Ecto neural progenitor cell (in vitro differentiated cells): ENCODE measurements at places on chromosomes 12 and 14.

DNA sequence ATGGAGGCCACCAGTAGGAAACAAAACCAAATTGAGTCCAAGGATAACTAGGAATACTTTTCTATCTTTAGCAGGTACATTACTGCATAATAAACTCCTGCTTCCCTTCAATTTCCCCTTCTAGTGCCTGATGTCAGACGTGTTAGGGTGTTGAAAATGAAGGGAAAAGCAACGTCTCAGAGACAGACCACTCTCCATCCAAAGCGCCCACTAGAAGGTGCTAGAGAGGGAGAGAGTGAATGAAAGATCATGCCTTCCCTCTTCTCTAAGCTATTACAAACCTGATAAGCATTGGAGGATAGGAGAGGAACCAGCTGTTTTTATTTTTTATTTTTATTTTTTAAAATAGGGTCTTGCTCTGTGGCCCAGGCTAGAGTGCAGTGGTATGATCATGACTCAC, 64.1 kb downstream of the ZNF641 start:
- no peak for DNase-seq

DNA sequence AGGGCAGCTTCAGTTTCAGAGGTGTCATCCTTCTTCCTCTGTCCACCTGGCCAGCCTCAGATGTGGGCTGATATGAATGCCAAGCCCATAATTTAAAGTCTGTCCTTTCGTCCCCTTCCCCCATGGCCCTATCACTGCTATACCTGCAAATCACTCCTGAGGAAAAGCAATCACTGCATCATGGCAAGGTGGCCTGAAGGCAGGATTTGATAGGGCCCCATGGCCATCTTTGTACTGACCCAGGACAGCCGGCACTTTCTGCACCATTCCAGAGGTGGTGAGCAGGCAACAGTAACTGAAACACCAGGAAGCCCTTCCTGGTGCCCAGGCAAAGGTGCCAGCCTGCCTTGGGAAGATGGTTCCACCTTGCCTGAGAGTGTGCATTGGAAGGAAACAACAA, 60.8 kb downstream of the ANO2 start:
- DNase-seq = no peak

GRCh38 chr14:81819344-81819743, 285.7 kb upstream of the SEL1L start:
- DNase-seq = no peak

DNA sequence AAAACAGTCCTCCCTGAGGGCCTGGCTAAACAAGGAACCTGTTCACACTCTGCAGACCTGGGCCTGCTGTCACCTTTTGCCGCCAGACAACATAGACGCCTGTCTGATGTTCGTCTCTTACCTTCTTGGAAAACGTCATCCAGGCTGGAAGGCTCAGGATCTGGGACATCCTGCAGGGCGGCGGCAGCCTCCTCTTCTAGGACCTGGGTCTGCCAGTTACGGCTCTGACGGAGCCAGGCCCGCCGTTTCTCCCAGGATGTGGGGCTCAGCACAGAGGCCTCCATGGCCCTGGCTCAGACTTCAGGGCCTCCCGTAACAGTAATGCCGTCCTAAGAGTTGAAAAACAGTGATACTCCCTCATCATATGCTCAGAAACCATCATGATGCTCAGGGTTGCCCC, 10.3 kb downstream of the TESPA1 start:
- DNase-seq = no peak

- DNase-seq = peak; percentile 75
These were observed 341.0 kb upstream of the TMEM132C start for GRCh38 chr12:127925971-127926370.

DNA sequence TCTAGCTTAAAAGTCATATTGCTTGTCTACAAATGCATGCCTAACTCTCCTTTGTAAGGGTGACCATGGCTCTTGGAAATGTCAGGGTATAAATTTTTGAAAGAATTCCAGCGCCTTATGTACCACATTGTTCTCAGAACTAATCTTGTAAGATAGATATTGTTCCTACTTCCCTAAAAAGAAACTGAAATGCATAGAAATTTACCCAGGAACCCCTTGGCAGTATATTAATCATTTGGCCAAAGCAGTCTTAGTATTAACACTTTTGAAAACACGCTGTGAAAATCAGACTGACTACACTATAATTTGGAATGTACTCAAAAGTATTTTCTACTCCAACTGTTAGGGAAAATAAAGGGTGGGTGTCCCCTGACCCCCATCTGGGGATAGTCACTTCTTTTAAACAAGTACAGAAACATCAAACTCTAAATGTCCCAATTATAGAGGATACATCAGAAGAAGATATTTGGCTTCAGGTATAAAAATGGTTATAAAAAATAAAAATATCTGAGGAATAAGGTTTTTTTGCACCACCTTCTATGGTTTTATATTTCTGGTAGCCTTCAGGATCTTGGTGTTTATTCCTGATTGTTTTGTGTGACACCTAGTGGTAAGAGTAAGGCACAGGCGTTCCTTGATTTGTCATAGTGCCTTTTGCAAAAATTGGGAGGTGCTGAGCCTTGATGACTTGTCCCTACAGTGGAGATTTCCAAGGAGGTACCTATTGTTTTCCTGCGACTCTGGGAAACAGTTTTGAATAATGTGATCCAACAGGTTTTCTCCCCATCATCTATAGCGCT, 2.2 kb upstream of the NFKBIA start:
- no peak for DNase-seq

DNA sequence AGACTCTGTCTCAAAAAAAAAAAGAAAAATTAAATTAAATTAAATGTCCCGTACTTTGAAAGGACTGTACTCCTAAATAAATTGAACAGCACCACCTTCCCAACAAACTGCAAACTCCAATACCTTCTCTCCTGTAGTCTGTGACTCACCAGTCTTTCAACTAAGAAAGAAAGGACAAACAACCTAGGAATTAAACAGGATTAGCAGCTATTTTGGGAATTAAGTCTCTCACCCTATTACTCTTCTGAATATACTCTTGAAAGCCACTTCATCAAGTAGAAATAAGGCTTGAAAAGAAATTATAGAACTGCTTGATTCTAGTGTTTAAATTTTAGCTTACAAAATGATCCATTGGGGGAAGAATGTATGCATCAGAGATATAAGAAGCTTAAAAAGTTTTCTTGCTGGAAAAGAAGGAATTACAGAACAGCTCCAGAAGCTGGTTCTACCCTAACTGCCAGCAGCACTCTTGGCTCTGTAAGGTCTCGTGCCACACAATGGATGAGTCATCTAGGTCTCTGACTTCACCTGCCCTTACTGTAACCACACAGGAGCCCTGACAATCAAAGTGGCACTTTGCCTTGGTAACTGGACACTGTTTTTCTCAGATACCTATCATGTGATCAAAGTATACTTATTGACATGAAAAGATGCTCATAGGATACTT, 57.0 kb upstream of the CERS5 start:
- no peak for DNase-seq

GRCh38 chr12:12072064-12072760, 1.5 kb downstream of the BCL2L14 start:
- no peak for DNase-seq

DNA sequence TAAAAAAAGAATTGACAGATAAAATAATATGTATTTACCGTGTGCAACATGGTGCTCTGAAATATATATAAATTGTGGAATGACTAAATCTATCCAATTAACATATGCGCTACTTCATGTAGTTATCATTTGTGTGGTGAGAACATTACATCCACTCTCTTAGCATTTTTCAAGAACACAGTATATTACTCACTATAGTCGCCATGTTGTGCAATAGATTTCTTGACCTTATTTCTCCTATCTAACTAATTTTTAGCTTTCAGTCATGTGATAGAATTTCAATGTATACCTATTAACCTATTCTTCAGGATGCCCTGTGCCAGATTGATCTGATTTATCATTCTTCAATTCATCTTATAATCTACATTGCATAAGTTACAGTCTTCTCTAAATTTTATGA, 178.6 kb downstream of the BCAT1 start:
- DNase-seq = no peak

GRCh38 chr14:95697764-95698163, 11.5 kb downstream of the TCL1B start:
- no peak for DNase-seq

DNA sequence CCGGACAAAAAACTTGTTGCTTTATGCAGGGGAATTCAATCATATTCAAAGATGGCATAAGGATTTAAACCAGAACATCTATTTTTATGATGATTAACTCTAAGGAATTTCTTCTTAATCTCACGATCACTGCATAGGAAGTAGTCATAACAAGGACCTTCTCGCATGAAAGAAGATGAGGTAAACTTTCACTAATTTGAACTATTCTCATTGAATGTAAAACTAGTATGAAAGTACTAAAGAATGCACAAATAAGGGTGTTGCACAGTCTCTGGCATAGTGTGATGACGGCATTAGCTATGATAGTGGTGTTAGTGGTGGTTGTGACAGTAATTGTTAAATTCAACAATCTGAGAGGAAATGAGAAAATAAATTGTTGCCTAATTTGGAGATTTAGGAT, 280.0 kb downstream of the SLC6A15 start:
- no peak for DNase-seq

DNA sequence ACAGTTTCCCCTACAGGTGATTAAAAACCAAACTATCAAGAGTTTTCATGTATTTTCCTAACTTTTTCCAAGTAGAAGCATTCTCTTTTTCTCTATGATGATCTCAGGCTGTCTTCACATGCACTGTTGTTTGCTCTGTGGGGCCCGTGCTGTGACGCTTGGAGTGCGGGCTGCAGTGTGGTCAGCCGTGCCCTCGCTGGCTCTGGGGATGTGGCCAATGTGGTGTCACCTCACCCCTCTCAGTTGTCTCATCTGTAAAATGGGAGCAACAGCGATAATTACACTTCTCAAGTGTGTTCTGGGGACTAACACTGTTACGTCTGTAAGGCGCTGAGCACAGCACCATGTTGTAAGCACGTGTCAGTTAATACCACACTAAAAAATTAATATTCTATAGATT, 28.6 kb downstream of the DDX51 start:
- no peak for DNase-seq

- no peak for DNase-seq
These were observed 42.0 kb downstream of the CKB start for GRCh38 chr14:103480595-103480994.

DNA sequence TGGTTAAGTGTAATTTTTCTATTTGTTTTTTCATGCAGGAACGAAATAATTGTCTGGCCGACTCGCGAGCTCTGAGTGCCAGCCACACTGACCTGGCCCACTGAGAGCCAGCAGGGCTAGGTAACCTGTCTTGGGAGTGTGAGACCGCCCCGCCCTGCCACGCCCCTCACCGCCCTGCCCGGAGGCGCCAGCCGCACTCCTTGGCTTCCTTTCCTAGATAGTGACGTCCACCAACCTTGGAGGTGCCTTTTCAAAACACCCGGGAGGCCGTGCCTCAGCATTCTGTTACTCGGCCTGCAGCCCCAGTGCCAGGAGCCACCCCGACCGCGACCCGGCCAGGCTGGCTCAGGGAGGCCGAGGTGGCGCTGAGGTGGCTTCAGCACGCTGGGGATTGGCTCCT, 21.7 kb downstream of the XRCC3 start:
- no peak for DNase-seq

DNA sequence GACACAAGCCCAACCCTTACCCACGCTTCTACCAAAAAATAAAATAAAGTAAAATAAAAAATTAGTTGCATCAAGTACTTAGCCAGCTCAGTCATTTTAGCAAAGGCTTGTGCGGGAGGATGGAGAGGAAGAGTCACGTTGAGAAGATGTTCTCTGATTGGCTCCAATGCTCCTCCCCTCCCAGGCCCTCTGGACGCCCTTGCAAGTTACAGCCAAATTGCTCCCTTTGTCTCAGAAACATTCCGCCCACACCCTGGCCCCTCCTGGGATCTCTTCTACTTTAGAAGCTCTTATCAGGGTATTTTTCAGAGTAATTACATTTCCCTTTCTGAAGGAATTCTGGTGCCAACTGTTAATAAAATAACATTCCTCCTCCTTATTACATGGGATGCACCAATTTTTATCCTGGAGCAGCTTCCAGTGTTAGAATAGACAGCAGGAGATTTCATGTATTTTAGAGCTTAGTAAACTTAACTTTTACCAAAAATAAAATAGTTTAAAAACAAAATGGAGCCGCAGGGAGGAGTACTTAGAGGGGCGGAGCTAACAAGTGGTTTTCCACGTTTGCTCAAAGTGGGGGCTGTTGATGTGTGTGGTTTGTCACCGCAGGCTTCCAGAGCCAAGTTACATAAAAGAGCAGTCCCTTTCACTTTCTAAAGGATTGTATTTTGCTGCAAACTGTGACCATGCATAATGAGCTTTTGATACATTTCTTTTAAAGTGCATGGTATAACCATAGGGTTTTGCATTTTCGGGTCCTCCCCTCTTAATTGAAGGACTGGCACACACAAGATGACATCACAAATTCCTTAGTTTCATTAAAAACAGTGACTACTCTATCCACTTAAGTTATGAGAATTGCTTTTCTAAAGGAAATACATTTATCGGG, 71.7 kb upstream of the RAP1B start:
- DNase-seq = no peak

- no peak for DNase-seq
These were observed 32.0 kb downstream of the PSEN1 start for GRCh38 chr14:73168274-73168673.

DNA sequence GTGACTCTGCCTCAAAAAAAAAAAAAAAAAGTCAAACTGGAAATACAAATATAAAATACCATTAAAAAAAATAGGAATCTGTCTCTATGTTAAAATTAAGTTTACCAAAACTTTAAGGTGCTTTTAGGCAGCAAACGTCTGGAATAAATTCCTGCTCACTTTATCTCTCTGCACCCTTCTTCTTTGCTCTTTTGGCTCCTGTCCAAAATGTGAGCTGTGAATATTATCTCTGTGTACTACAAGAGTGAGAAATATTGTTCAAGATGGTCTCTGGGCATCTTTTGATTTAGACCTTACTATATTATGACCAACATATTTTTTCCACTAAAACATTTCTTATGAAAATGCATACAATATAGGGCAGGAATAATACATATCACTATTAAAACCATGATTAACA, 63.7 kb downstream of the PUS7L start:
- no peak for DNase-seq

DNA sequence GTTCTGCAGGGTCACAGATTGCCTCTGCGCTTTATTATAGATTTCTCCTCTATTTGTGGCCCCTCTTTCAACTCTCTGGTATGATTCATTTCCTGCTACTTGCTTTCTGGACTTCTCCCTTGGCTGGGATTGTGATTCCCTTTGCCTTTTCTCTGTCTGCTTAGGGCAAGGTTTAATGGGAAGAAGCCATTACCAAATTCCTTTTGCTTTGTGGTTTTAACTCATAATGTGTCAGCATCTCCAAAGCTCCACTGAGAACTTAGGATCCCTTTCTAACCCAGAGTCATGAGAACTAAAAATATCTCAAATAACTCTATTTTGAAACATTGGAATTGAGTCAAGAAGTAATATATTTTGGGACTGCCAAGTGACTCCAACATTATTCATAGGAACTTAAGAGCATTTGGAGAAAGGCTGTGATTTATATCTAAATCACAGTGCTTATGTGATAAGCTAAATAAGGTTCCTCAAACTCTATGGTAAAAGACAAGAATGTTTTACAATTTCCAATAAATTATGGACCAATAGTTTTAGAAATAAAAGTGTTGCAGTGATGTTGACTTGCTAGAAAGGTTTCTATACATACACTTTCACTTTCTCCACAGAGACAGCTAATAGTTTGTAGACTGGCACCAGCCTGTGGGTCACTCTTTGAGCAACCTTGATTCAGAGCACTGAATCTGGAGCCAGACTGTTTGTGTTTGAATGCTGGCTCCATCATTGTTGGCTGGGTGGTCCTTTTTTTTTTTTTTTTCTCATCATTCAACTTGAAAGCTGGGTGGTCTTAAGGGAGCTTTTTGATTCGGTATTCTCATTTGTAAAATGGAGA, 93.9 kb downstream of the DACT1 start:
- no peak for DNase-seq
